ENCODE measurements at places on chromosomes 6 and 20.

DNA sequence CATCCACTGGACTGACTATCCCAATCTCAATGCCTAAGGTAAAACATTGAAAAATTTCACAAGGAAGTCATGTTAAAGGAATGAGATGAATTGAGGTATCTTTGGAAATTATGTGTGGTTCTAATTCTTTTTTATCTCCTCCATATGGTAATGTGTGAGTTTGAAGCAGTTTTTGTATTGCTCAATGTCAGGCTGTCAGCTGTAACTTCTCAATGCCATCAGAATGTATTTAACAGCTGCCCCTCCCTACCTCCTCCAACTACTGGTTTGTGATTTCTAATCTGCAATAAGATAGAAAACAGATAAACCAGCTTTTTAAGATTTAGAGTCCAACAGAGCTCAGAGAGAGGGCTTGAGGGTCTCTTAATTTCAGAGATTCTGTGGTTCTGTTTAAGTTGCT, 1005.8 kb upstream of the ADGRB3 start:
- no peak for DNase-seq

- DNase-seq, result peak; percentile 31
Observed at GRCh38 chr6:161168281-161168891, 105.5 kb downstream of the AGPAT4 start.

- DNase-seq, result peak; percentile 81
Observed at GRCh38 chr6:142569676-142570075, 267.9 kb downstream of the ADGRG6 start.

DNA sequence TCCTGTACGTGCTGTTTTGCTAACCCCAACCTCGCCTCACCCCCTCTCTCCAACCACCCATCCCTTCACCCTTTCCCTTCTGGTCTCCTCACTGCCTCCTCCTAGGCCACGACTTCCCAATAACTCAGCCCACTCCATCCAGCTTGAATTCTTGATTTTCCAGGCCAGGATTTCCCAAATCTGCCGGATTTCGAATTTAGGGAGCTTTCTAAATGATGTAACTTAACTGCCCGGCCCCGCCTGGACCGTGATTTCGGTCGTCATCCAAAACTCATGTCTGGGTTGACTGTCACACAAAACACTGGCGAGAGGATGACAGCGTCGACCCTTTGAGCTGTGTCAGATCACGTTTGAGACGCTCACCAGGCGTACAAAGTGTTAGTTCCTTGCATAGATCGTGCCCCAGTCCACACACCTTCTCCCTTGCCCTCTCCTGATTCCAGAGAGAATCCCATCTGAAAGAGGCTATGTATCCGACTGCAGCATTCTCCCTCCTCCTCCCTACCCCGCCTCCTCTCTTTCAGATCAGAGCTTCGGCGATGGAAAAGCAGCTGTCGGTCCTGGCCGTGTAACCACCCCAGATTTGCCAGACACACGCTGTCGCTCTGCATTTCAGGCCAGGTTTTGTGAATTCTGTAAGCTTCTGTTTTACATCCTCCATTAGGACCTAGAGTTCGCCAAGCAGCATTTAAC, 168.2 kb downstream of the GPX5 start:
- DNase-seq, result no peak

DNA sequence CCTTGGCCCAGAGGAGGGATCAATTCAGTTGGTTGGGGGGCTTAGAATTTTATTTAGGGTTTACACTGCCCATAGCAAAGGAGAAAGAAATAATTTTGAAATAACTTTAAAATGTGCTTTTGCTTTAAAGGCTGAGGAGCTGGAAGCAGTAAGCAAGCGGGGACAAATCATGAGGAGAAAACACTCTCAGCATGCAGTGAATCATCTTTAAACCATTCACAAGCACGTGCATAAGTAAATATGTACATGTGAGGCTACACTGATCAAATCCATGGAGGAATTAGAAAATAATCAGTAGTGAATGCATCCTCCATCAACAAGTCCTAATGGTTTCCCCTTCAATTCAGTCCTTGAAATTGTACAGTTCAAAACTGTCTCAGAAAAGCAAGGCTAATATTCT, 181.0 kb downstream of the MTFR2 start:
- DNase-seq, result no peak

DNA sequence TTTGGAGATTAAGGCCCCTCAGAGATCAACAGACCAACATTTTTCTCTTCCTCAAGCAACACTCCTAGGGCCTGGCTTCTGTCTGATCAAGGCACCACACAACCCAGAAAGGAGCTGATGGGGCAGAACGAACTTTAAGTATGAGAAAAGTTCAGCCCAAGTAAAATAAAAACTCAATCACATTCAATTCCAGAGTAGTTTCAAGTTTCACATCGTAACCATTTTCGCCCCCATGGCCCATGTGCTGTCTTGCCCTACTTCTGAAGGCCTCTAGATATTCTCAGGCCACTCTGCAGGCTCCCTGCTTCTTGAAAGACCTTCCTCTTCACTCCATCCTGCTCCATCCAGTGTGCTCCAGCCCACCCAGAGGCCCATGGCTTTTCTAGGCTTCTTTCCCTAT, 4.2 kb downstream of the IL17A start:
- DNase-seq, result no peak

DNA sequence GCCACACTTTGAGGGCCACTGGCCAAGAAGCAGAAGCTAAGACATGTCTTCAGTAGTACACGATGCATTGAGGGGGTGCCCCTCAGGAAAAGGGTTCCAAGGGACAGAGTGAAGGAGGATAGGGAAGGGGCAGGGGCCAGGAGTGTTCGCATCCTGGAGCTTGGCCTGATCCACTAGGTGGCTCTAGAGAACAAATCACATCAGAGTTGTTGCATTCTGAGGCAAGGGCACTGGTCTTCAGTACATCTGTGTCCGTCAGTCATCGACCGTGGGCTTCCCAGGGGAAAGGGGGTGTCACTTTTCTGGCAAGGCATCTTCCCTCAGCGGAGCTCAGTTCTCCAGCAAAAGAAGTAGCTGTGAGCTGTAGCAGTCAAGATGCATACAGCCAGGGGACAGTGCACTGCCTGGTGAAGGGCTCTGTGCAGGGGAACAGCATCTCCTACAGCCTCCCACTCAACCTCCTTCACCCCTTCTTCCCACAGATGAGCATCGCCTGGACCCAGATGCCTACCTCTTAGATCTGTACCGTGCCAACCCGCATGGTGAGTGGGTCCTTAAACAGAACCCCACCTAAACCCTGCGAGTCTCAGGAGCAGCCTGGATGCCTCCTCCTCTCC, 47.8 kb downstream of the ARHGAP40 start:
- DNase-seq, result no peak

GRCh38 chr20:15613530-15613929, 959.7 kb downstream of the KIF16B start:
- no peak for DNase-seq

GRCh38 chr6:168385858-168386735, 54.9 kb upstream of the SMOC2 start:
- no peak for DNase-seq

- DNase-seq, result no peak
Observed at GRCh38 chr6:24431045-24431451, 28.3 kb downstream of the MRS2 start.

- peak; percentile 44 for DNase-seq
Observed at GRCh38 chr20:59525500-59526241, 78.7 kb upstream of the PHACTR3 start.

DNA sequence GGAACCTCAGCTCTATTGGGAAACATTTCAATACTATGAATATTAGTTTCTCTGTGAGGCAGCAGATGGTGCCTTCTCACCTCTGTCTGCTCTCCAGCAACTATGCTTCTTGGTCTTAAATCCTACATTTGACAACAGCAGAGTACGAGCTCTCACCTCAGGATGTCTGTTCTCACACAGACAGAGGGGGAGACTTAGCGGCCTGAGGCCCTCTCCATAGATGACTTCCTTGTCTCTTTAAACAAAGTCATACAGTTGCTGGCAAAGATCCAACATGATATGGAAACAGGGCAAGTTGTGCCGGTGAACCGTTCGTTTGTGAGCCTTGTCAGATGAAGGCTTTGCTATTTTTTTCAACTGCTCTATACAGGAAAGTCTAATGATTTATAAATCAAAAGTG, 43.7 kb upstream of the GABRR1 start:
- no peak for DNase-seq

GRCh38 chr6:33966536-33966935, 162.7 kb upstream of the MLN start:
- DNase-seq, result no peak

- no peak for DNase-seq
Observed at GRCh38 chr6:34001706-34002621, 143.9 kb downstream of the GRM4 start.

DNA sequence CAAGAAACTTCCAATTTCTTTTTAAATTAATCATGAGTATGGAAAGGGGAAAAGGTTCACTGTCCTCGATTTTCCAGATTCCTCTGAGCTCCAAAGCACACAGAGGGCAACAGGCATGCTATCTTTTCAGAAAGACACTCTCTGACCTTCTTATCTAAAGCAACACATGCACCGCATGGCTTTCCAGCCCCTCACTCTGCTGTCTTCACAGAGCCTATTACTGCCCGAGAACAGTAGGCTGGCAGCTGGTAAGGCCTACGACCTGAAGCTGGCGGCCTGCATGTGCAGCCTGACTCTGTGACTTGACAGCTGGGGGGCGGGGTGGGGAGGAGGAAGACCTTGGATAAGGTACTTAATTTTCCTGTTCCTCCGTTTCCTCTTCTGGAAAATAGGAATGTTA, 86.3 kb downstream of the ELOVL4 start:
- DNase-seq, result no peak

- no peak for DNase-seq
Observed at GRCh38 chr6:27806981-27807440, 105.2 kb downstream of the OR2B2 start.

DNA sequence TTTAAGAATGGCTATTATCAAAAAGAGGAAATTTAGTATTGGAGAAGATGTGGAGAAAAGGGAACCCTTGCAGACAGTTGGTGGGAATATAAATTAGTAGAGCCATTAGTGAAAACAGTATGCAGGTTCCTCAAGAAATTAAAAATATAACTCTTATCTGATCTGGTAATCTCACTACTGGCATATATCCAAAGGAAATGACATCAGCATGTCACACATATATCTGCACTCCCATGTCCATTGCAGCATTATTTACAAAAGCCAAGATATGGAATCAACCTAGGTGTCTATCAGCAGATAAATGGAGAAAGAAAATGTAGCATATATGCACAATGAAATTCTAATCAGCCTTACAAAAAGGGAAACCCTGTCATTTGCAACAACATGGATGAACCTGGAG, 2.6 kb downstream of the SIRPG start:
- no peak for DNase-seq

DNA sequence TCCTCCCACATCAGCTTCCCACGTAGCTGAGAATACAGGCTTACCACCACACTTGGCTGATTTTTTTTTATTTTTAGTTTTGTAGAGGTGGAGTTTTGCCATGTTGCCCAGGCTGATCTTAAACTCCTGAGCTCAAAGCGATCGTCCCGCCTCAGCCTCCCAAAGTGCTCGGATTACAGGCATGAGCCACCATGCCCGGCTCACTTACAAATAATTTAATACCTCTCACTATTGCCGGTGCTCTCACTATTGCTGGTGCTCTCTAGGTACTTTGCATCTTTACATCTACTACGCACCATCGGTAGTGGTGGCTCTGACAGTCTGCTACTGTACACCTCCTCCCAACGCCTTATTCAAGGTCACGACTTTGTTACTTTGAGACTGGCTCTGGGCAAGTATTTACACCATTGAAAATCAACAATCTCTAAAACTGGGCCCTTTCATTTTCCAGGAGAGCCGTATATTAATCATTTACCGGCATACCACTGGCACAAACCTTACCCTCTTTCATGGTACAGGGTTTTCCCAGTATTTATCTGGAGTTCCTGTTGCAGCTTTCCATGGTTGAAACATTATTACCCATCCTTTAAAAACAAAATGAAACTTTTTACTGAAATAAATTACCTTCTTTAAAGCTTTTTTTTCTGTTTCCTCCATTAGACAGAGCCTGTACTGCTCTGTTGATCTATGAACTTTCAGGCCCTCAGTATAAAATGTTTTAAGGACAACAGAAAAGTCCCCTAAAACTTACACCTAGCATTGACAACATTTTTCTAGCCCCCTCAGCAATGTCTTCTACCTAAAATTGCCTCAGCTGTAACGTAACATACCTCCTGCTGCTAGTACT, 259.6 kb upstream of the PLCB4 start:
- DNase-seq, result no peak

DNA sequence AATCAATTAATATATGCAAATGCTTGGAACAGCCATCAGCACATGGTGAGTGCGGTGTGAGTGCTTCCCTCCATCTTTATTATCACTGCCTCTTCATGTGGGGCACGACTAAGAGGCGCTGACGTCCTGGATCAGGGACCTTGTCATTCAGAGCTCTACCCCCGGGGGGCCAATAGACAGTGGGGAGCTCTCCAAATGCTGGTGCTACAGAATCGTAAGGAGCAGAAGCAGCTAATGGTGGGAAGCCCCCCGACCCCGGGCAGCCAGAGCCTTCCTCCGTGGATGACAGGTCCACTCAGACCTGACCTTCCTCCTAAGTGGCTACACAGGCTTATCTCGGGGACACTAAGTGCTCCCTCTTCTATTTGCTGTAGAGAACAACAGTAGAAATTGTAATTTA, 257.5 kb upstream of the PMEPA1 start:
- no peak for DNase-seq

DNA sequence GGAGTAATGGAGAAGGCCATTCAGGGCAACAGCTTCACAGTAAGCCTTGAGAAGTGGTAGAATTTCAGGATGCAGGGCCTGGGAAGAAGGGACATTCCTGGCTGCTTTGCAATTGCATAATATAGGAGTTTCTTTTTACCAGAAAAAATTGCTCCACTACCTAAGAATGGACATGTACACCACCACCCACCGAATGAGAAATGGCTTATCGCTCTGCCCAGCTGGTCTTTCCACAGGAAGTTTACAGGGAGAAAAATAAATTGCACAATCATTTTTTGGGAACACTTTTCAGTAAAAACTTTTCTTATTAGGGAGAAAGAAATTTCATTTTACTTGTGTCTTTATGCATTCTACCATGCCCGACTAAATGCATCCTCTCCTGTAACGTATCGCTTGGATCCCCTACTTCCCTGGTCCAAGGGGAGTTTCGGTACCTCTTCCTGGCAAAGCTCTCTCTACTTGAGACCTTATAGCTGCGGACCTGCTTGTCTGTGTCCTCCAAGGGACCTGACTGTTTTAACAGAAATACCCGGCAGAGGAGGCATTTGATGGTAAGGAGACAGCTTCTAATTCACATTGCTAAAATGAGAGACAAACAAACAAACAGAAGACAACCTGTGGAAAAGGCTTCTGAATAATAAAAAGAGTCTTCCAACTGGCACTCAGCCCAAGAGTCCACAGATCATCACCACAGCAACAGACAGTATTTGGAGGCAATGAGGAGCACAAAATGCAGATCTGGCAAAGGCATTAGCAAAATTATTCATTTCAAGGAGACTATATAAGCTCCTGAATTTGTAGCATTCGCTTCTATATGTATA, 54.2 kb downstream of the MAP3K5 start:
- no peak for DNase-seq
